ENCODE measurements at places on chromosomes 5 and 9.
A peak's percentile ranks its signal among the peaks of the same experiment; 100 is the strongest.

GRCh38 chr5:1836891-1837880, 36.0 kb downstream of the NDUFS6 start:
- no peak for DNase-seq

DNA sequence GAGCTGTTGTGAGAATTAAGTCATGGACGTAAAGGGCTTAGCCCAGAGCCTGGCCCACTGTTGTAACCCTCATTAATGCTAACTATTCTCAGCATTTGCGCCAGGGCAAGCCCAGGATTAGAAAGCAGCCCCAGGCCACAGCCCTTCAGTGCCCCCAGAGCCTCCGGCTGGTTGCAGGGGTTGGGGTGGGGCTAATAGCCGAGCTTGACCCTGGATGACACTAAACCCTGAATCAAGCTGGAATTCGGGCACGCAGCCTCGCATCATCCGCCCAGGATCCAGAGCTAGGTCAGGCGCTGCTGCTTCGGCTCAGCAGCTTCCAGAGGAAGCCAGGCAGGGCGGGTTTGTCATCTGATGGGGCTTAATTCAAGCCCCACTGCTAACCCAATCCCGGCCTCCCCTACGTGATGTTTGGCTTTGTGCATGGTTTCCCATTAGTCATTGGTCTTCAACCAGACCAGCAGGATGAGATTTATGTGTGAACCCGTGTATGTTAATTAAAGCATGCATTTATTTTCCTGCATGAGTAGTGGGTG, 1.2 kb upstream of the MEGF9 start:
- no peak for DNase-seq

DNA sequence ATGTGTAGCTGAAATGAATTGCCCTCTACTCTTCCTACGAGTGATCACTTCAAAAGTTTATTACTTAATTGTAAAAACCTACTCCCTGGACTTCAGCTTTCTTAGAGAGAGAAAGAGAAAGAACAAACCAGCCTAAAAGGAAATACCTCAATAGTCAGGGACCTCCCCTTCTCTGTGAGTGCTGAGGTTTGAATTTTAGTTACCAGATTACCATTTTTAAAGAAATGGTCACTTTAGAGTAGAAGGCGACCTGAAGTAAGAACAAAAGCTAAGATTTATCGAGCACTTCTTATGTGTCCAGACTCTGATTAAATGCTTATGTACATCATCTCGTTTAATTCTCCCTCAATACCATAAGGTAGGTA, 11.3 kb downstream of the RAPGEF1 start:
- DNase-seq, result no peak

DNA sequence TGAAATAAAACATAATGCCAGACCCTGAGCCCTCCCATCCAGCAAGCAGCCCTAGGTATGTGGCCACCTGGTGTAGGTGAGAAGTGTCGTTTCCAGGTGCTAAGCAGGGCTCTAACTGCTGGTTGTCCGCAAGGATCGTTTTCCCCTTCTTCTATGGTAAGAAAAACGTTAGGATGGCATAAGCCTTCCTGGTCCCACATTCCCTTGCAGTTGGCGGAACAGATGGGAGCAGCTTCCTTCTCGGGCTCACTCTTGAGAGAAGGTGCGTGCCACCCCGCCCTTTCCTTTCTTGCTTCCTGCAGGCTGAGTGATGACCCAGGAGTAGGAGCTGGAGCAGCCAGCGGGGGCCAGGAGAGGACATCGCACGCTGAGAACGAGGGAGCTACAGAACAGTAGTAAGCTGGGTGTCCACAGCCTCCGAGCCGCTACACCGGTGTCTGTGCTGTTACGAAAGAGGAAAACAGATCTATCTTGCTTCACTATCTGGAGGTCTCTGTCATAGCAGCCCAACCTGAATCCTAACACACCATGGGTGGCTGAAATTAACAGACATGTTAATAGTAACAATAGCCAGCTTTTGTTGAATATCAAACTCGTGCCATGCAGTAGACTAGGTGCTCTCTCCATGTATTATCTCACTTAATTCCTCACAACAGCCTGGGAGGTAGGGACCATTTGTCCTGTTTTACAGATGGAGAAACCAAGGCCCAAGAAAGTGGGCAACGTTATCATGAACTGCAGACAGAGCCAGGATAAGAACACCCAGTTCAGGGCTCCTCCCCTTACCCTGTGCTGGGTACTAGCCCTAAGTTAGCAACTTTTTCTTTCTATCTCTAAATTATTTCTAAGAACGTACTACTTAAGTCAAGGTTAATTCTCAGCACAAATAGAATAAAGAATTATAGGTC, 139.8 kb downstream of the COL23A1 start:
- DNase-seq, result peak; percentile 92

GRCh38 chr9:123083680-123084079, 50.2 kb downstream of the GPR21 start:
- no peak for DNase-seq

GRCh38 chr5:127536687-127537086, 19.2 kb downstream of the PRRC1 start:
- no peak for DNase-seq

DNA sequence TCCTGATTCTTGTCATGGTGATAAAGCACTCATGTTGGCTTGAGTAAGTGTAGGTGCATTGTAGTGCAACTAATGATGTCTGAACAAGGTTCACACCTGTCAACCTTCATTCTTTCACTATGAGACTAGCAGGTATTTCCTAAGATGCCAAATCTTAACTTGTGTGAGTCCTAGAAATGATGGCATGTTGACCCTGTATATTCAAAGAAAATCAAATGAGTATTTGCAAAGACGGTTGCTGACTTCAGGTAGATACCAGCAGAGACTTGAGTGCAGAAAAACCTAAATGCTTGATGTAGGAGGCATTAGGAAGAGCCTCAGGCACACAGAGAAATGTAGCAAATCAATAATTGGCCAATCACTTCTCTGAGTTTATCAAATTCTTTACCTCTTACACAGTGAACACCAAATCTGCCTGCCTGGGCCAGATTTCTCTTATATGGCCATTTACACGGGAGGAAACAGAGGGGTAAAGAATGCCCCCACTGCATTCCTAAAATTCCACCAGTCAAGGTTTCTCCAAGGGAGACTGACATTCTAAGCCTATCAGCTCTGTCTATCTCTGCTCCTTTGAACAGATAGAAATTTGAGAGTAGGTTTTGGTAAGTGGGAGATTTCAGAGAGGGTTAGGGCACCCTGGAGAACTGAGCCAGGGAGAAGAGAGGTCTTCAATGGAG, 488.6 kb upstream of the WWC1 start:
- no peak for DNase-seq

DNA sequence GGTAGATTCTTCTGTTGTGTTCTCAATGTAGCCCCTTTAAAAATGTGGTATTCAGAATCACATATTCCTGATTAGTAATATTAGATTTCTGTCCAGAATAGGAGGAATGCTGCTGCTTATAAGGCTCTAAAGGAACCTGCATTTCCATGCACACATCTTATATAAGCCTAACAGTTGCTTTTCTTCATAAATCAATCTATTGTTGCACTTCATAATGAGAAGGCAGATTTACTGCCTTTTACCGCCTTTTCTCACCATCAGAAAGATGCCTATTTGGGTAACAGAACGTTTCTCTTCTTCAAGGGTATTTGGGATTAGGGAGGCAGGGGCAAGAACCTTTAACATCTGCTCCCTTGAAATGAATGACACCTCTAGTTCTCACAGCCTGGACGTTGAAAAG, 243.4 kb downstream of the MLLT3 start:
- DNase-seq, result no peak

- DNase-seq, result no peak
Observed at GRCh38 chr9:90012949-90013348, 408.1 kb downstream of the GADD45G start.

GRCh38 chr5:16600946-16601345, 15.9 kb downstream of the RETREG1 start:
- DNase-seq, result no peak

GRCh38 chr5:54942064-54942778, 43.2 kb downstream of the ESM1 start:
- no peak for DNase-seq

DNA sequence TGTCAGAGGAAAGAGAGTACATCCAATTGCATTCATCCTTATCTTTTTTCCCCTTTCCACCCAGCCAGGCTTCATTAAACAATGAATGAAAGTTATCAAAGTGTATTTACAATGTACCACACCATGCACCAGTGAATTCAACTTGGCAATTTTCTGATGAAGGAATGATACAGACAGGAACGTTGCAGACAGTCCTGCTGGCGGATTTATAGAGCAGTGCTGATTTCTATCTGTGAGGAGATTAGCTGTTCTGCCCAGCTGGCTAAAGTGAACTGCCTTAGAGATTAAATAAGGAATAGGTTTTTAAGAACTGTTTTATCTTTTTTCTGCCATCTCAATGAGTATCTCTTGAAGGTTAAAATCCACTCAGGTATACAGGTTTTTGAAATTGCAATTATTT, 403.9 kb downstream of the CDH18 start:
- DNase-seq, result no peak

GRCh38 chr9:69760278-69760610, 433 bp upstream of the PTAR1 start:
- DNase-seq, result no peak

GRCh38 chr5:64384765-64385164, 121.0 kb upstream of the RGS7BP start:
- no peak for DNase-seq

- DNase-seq, result no peak
Observed at GRCh38 chr5:38931731-38932130, 85.9 kb downstream of the OSMR start.

DNA sequence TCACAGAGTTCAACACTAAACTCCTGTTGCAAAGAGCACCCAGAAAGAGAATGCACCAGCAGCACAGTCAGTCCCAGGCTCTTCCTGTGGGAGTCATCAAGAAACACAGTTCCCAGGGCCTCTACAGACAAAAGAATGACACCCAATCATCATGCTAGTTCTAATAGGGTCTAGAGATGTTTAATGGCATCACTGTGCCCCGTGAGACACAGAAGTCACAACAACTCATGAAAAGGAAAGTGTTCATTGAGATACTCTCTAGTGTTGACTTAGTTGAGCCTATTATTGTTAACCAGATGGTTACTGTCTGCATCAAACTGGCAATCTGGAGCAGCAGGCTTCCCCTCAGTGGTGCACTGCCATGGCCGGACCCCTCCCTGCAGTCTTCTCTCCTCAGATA, 1.6 kb downstream of the KLHL3 start:
- DNase-seq, result no peak

DNA sequence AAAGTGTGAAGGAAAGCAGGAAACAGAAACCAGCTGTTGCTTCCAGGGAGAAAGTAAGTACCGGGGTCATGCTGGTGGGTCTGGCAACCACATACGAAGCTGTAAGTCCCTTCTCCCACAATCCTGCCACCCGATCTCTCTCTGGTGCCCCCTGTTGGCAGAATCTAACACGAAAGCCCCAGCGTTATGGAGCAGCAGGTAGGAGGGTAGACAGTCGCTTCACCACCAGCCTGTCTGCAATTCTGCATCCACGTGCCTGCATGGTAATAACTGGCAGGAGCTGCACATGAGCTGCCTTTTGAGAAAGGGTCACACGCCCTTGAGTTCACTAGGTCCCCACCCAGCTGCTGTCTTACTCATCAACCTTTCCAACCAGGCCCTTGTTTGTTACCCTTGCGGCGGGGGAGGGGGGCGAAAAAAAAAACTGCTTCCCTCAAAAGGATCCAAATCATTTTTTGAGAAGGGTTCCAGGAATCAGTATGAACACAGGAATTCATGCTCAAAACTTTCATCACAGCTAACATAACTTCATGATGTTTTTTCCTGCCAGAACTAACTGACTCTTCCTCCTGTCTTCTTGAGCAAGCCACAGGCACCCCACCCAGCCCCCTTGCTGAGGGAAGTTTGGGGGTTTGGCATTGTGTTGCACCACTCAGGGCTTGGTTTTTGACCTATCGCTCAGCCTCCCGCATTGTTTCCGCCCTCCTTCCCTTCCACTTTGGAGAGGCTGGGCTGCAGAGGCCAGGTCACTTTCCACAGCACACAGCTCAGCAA, 19.6 kb upstream of the TMEM252 start:
- no peak for DNase-seq

DNA sequence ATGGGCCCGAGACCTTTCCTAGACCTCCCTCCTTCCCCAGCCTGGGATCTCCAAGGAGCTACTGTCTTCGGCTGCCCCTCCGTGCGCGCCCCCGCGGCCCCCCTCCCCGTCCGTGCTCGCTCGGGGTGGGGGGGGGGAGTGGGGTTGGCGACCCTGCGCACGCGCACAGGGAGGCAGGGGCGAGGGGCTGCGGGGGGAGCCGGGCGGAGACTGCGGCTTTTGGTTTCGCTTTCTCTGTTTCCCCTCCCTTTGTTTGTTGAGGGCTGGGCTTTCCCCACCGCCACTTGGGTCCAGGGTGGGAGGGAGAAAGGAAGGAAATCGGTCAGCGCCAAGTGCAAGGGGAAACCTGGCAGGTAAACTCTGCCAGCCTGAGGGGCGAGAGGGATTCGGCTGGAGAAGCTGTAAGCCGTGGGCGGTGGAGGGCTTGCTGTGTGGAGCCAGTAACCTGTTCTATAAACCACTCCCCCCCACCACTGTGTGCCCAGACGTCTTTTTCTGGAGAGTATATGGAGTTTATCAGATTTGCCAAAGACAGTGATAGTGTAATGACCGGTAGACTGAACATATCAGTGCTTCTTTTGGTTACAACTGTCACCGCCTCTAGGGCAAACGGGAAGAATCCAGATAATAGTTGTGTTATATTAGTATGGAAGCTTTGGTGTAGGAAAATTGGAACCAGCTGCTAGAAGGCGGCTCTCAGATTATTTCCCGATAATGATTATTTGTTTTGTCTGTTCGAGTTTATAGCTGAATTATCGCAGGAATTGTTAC, 684 bp downstream of the DNAJA1 start:
- peak; percentile 89 for DNase-seq

- DNase-seq, result no peak
Observed at GRCh38 chr5:10381803-10382202, 28.3 kb downstream of the MARCHF6 start.

- DNase-seq, result no peak
Observed at GRCh38 chr9:91818647-91819403, 131.2 kb downstream of the ROR2 start.

GRCh38 chr9:110499608-110500007, 79.9 kb downstream of the SVEP1 start:
- no peak for DNase-seq

DNA sequence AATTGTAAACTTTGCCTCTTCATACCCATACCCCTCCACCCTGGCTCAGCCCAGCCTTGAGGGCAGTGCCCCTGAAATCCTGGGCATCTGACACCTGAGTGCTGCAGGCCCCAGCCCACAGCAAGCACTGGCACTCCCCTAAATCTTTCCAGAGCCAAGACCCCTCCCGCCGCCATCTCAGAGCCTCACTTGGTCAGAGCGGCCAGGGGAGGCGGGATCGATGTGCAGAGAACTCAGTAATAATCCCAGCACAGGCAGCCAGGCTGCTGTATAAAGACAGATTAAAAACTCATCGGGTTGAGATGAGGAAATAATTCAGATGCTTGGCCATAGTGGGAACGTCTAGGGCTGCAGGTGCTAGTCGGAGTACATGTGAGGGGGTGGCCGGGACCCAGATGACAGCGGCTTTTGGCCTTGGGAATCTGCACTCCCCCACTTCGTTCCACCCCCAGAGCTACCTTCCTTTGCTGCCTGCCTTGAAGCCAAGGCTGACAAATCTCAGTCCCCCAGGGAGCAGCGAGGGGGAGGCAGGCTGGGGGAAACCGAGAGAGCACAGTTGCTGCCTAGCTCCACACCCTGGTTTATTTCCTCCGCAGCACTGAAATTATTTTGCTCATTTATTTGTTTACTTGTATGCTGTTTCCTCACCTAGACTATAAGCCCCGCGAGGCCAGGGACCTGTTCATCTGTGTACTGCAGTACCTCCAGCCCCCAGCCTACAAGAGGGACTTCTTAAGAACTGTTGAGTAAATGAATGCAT, 19.5 kb upstream of the ARAP3 start:
- no peak for DNase-seq

Measured in vagina (tissue), 2 donors.